ENCODE measurements at places on chromosomes 16 and 17.

GRCh38 chr17:50151937-50152547 lies 1.6 kb upstream of the PPP1R9B start:
- peak; percentile 44 for DNase-seq

- no peak for DNase-seq
Observed at GRCh38 chr17:63278728-63279442, 167.2 kb downstream of the CYB561 start.

- DNase-seq, result no peak
Observed at GRCh38 chr16:1293921-1294656, 15.3 kb upstream of the UBE2I start.

DNA sequence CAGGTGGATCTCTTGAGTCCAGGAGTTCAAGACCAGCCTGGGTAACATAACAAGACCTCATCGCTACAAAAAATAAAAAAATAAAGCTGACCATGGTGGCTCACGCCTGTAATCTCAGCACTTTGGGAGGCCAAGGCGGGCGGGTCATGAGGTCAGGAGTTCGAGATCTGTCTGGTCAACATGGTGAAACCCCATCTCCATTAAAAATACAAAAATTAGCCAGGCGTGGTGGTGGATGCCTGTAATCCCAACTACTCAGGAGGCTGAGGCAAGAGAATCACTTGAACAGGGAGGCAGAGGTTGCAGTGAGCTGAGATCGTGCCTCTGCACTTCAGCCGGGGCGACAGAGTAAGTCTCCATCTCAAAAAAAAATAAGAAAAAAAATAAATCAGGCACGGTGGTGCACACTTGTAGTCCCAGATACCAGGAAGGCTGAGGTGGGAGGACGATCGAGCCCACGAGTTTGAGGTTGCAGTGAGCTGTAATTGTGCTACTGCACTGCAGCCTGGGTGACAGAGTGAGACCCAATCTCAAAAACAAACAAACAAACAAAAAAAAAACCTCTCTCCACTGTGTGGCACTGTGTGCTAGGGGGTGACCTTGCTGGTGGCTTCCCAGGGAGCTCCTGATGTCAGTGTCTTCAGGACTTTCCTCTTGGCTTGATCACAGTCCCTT lies 19.8 kb upstream of the MAPK3 start:
- peak; percentile 12 for DNase-seq

DNA sequence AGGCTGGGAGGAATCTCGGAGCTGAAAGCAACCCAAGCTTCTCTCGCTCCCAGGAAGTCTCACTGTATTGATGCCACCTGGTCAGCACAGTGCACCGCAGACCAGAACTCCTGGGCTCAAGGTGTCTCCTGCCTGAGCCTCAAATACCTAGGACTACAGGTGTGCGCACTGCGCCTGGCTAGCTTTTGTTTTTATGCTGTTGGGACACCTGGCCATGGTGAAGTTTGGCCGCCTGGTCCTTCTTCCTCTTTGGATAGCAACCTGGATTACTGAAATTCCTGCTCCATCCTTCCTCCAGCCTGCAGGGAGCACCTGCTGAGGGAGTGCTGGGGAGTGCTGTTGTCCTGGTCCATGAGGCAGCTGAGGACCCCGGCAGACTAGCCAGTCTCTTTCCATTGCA lies 56.6 kb downstream of the COTL1 start:
- no peak for DNase-seq

- DNase-seq, result no peak
Observed at GRCh38 chr17:64459284-64459747, 10.4 kb downstream of the MILR1 start.

DNA sequence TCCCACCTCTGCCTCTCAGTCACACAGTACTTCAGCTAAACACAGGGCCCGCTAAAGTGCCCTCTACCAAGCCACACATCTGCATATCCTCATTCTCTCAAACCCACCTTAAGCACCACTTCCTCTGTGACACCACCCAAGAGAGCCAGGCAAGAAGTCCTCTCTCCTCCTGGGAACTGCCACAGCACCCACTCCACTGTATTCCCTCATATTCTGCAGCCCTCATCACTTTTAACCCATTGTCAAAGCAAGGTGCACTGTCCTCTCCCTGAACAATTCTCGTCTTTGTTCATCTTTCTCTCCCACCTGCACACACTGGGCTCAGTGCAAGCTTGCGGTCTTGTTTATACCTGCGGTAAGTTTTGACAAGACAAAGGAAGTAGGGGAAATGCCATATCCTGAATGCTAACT lies 13.6 kb downstream of the CHD9 start:
- no peak for DNase-seq

DNA sequence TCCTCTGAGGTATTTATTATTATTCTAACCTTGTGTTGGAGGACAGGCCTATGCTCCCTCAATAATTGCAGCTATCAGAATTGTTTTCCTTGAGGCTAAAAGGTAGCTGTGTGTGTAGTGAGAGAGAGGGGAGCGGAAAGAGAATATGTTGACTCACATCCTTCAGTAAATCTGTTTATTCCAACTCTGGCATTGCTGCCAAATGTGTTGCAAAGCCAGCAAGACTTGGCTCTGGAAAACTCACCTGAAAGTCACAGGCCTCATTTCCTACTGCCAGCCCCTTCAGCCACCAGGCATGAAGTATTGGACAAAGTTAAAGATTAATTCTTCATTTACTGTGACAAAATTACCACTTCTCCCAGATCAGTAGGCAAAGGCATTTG lies 9.6 kb downstream of the CA10 start:
- DNase-seq, result no peak

DNA sequence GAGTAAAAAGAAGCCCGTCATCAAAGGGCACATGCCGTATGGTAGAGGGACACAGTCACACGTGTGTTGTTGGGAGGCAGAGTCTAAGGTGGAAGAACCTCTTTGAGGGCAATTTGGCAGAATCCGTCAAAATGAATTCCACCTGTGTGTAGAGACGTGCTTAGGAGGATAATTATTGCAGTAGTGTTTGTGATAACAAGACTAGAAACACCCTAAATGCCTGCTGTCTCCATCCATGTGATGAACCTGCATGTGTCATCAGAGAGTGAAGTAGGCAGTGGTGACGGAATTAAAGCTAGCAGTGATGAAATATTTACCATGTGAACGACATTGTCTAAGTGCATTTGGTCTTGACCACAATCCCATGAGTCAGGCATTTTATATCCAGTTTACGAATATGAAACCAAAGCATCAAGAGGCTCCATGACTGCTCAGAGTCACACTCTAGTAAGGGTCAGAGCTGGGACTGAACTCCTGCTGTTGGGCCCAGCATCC lies 61.3 kb upstream of the ADORA2B start:
- no peak for DNase-seq

DNA sequence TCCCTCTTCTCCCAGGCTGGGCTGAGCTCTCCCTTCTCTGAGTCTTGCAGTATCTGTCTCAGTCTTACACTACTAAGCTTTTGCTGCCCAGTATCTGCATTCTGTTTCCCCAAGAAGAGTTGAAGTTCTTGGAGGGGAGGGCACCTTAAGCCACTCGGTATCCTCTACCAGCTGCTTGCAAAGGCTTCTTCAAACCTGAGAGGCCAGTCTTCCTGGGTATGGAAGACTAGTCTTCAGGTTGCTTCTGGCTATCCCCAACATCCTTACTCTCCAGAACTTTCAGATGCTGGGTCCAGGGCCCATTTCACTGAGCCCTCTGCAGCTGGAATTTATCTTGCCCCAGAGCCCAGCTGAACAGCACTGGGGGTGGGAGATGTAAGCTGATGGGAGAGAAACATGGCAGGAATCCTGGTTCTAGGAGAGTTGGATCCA lies 20.1 kb downstream of the GP2 start:
- DNase-seq, result no peak

DNA sequence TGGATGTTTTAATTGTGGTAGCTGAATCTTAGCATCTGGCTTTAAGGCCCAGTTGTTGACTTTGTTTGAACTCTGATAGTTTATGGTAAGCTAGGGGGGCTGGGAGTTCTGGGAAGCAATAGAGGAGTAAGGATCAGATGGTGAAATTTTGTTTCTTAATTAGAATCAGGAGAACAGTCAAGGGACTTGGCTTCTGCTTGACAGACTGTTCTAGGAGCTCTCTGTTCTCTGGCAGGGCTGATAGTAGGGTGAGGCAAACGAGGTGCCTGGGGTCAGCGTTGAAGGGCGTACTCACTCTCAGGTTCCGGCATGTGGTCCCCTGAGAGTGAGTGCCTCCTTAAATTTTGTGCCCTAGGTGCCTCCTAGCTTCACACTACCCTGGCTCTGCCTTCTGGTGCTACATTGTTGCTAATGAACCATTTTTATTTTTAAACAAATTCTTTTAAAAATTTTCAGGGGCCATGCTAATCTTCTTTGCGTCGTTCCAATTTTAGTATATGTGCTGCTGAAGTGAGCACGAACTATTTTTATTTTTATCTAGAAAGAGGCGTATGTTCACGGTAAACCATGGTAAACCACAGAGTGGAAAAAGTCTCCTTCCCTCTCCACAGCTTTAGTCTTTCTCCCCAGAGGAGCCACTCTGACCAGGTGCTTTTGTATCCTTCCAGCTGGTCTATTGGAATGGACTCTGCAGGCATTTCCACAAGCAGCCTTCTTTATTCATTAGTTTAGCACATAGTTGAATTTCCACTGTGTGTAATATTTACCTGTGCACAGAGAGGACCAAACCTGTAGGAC lies 19.7 kb downstream of the SLC7A6 start:
- DNase-seq, result no peak

DNA sequence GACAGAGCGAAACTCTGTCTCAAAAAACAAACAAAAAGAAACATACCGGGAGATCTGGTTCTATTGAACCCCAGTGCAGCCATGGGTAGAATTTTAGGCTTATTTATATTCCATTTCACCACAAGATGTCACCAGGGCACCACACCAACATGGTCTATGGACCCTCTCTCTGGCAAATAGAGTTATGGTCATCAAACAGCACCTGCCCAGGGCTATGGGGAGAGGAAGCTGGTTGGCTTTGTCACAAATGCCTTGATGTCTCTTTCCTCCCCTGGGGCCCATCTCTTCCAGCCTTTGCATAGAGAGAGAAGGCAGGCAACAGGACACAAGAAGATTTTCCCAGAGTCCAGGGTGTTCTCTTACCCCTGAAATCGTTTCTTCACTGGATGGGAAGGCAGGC lies 128.4 kb downstream of the WWOX start:
- no peak for DNase-seq

DNA sequence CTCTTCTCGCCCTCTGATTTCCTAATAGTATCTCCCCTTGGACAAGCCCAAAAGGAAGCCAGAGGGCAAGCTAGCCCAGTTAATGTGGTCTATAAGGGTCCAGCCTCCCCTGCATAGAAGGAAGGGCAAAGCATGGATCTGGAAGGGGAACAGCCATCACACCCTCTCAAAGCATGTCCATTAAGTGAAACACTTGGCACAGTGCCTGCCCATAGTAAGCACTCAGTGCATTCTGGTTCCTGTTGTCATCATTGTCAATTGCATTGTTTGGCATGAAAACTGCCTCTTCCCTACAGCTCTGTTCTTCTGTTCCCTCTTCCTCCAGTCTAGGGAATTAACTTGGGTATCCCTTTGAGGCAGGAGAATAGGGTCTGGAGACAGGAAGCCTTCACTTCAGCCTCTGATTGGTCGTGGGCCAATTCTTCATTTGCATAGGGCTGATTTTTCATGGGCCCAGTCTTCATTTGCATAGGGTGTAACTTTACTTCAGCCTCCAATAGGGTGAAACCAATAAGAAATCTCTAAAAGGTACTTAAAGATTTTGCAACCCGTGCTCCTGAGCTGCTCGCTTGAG lies 81.4 kb downstream of the C17orf67 start:
- DNase-seq, result no peak

DNA sequence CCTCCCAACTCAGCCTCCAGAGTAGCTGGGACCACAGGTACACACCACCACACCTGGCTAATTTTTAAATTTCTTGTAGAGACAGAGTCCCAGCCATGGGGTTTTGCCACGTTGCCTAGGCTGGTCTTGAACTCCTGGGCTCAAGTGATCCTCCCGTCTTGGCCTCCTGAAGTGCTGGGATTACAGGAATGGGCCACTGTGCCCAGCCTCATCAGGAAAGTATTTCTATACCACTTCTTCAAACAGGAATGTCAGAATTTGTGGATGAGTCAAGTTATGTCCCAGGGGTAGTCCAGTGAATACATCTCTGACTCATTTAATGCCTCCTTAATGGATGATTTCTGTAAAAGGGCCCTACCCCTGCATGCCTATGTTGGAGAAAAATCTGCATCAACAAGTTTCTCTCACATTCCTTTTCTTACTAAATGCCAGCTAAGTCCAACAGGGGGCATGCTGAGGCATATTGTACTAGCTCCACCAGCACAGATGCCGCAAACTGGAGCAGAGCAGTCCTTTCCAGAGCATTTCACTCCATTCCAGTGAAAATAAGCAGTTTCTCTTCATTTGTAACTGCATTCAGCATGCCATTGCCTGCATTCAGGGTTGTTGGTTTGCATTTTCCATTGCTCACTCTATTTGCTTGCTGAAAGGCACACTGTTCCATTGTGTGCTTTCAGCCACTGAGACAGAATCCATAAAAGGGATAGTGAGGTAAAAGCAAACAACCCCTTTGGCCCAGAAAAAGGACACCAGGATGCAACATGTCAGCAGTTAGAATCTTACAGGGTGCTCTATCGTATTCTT lies 5.3 kb upstream of the CAVIN1 start:
- peak; percentile 36 for DNase-seq

GRCh38 chr17:44518032-44518431 lies 14.8 kb upstream of the GPATCH8 start:
- DNase-seq, result no peak

Data from activated CD4-positive, alpha-beta T cell treated with anti-CD3 and anti-CD28 coated beads for 4 hours (primary cell).